CD4-positive, alpha-beta T cell treated with Interleukin-15 for 4 hours (primary cell): ENCODE measurements at places on chromosomes 3 and 15.

- DNase-seq: no peak
These were observed 33.1 kb upstream of the NAALADL2 start for GRCh38 chr3:174826069-174826468.

DNA sequence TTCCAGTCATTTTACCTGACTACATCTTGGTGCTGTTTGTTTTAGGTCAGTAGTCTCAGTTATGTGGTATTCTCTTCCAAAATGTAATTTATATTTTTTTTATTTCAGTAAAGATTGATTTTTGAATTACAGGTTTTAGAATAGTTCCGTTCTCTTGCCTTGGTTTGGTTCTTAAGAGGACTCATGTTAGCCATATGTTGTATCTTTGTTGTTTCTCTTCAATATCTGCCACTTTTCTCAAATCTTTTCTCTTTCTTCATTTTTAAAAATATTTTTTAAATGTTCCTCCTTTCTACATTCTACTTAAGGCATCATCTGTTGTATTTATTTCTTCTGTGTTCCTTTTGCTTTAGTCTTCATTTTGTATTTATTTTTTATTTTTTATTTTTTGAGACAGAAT, 5.6 kb upstream of the UBL7 start:
- no peak for DNase-seq

- DNase-seq: no peak
These were observed 1.6 kb downstream of the IL12A start for GRCh38 chr3:159989973-159990846.

GRCh38 chr15:72685925-72686794, at the start of the genes BBS4 and HIGD2B:
Gene BBS4, plus strand, starts transcription at chr15:72686207. Its CDS starts 21 bp downstream, at chr15:72686228.
Gene HIGD2B, minus strand, starts transcription at chr15:72686182. Its CDS starts 9,808 bp downstream, at chr15:72676374.
- peak; percentile 84 for DNase-seq

- no peak for DNase-seq
These were observed 104.0 kb upstream of the ATP10A start for GRCh38 chr15:25967116-25967515.

- DNase-seq: no peak
These were observed 84.2 kb downstream of the COL6A5 start for GRCh38 chr3:130429713-130430023.

DNA sequence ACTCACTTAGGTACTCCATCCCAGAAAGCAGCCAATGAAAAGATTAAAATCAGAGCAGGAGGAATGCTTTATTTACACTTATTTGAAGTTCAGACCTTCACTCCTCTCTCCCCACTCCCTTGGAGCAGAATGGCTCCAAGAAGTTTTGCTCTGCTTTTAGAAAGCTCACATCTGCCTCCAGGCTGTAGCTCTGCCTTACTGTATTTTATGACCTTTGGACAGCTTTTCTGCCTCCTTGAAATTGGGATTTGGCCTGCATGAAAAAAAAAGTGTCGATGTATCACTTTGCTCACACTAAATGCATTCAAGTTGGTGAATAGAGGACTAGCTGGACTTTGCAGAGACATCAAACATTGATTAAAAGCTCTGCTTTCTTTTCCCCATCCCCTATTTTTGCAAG, 95.3 kb downstream of the SLC9A9 start:
- no peak for DNase-seq

- peak; percentile 2 for DNase-seq
These were observed 1.2 kb upstream of the ABHD17C start for GRCh38 chr15:80693682-80694610.

GRCh38 chr15:101500865-101501551, 11.5 kb upstream of the PCSK6 start:
- no peak for DNase-seq

DNA sequence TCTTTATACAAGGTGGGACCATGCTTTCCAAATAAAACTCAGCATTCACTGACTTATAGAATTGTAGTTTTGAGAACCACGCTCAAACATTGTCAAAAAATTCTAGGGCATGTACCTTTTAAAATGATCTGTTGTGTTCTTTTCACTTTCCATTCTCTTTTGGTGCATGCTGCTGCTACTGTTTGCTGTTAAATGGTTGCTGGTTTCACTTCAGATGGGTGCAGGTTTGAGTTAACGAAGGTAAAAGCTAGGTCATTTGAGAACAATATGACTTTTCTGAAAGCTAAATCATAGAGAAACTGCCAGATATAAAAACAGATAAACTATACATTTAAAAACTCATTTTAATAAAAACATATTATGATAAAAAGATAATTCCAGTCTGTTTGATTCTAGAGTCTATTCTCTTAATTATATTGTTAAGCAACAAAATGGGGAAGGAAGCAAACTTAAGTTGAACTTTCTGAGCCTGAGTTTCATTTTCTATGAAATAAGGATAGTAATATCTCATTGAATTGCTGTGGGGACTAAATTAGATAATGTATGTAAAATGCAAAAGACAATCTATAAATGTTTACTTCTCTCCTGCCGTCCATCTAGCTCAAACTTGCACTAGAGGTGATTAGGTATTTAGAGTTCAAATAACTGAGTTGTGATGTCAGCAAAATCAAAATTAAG, 82.4 kb downstream of the OXSM start:
- DNase-seq: no peak

DNA sequence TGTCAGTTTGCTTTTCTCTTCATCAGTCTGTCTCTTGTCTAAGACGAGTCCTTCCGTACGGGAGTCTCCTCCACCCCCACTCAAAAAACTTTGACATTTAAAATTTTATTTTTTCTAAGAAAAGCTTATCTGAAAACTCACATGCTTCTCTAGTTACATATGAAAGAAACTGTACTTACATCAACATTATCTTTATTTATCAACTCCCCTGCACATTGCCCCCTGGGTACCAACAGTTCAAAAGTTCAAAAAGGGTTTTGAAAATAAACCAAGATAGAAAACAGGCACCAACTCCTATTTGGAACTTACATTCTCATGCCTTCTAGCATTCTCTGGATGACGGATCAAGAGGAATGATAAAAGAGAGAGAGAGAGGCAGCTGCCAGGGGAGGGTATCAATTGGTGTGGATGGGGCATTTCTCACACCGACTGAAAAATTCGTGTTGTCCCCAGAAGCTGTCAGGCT, 182.5 kb downstream of the FOXP1 start:
- no peak for DNase-seq

GRCh38 chr3:112333381-112334317, 693 bp downstream of the CD200 start:
- no peak for DNase-seq

GRCh38 chr3:66378256-66378655, 122.6 kb downstream of the LRIG1 start:
- peak; percentile 43 for DNase-seq

DNA sequence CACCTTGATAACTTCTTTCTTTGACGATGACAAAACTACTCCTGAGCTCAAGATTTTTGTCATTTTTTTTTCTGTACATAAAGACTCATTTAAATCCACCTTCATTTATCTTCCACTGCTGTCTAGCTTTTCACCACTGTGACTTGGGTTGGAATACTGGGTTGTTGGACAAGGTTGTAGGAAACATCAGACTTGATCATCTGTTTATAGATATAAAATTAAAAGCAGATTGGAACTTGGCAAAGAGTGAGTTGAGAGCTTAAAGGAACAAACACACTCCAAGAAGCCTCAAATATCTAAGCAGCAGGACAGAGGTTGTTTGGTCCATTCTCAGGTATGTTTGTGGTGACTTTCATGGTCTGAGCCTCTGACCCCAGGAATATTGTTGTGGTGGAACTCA, 141.7 kb upstream of the NDN start:
- DNase-seq: no peak

- no peak for DNase-seq
These were observed 312.8 kb downstream of the ZPLD1 start for GRCh38 chr3:102747611-102748010.

DNA sequence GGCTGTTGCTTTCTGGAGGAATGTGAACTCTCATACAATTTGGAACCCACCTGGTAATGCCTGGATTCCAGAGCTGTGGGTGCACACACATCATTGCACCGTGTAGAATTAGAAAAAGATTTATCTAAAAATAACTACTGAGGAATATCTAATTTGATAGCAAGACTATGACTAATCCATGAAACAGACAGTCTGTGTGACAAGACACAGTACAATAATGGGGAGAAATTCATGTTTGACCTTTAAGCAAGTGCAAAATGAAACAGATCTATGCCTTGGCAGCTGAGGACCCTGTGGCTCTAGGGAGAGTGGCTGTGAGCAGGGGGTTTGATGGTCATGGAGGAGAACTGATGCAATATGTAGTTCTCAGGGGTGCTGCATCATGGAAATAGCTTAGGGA, 7.9 kb upstream of the DOCK3 start:
- DNase-seq: no peak

GRCh38 chr15:31283043-31283442, 43.6 kb upstream of the KLF13 start:
- DNase-seq: no peak

DNA sequence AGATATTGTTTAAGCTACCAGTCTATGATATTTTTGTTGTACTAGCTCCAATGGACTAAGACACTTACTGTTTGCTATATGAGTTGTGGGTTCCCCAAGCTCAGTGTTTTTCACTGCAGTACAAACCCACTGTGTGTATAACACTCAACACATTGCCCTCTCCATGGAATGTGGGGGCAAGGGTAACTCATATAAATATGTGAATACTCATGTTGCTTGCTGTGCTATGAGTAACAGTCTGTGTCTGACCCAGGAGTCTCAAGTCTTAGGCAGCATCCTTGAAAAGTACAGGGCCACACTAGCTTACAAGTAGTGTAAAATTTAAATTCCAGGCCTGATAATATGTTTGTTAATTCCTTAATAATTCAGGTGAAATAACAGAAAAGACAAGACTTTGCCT, 22.5 kb upstream of the CNTN3 start:
- no peak for DNase-seq

DNA sequence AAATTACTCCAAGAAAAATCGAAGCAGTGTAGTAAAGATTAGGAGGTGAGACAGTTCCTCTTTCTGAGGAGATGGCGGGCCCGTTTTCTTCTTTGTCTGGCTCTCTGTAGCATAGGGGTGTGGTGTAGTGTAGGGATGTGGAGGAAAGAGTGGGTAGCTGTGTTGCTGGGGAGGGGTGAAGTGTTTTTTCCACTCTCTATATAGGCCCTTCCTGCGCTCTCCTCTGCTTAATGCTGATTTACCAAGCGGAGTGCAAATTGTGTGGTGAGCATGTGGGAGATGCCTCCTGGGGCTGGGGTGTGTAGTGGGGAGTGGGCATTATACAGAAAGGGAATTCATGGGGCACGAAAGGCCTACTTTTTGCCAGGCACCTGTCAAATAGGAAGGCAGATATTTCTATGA, 94.9 kb downstream of the ST6GAL1 start:
- peak; percentile 51 for DNase-seq

DNA sequence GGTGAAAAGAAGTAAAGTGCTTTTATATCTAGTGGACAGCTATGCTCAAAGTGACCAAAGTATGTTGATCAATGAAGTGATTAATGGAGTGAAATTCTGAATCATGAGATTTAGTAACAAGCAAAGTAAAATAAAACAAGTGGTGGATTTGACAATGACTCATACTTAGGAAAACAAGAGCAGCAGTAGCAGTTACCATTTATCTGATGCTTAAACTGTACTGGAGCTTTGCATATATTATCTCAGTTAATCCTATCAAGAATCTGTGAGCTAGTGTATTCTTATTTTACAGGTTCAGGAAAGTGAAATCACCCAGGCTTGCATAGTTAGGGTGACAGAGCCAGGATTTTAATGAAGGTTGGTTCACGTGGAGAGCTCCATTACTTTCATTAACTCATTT, 50.6 kb upstream of the SPATA16 start:
- DNase-seq: no peak

DNA sequence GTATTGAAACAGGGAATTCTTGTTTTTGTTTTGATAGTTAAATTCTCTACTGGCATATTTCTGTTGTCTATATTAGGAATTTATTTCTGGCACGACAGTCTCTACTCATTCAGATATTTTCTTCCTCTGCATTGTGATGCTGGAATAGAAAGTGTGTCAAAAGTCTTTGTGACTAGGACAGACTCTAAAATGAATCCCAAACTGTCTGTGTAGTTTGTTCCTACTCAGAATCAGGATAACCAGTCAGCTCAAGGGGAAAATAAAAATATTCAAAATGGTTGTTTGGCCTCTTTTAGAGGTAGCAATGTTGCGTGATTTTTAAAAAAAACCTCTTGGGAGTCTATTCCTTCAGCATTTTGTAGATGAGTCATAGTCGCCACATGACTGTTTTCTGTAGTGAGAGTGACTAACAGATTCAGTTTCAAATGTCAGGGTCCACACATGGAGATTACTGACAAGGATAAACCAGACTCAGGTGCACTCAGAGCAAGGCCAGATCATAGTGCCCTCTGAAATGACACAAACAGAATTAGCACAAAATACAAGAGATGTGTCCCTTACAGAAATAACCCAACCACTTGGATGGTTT, 13.1 kb downstream of the SLC7A14 start:
- no peak for DNase-seq

DNA sequence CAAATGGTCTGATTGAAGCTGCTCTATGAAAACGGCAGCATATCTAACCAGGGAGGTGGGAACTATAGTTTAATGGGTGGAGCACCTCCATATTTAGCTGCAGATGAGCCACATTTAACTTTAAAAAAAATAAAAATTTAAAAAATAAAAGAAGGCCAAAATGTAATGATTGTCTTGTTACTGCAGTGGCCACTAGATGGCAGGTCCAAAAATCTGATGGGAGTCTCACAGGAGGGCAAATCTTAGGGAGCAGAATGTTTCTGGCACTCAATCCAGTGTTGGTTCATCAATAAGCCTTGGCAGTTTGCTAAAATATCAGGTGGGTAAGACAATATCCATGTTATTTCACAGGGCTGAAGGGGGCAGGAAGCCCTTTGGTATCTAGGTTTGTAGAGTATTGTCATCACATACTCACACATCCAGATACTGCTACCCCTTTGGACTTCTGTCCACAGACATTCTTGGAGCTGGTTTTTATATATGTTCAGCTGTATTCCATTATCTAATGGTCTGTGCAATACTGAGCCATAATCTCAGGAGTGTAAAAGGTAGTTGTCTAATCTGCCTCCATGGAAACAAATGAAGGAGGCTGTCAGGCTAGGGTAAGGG, 233.3 kb downstream of the TIGIT start:
- no peak for DNase-seq

- DNase-seq: peak; percentile 49
These were observed 1.7 kb downstream of the PKM start for GRCh38 chr15:72229076-72229946.

- DNase-seq: no peak
These were observed 67.8 kb downstream of the NSUN3 start for GRCh38 chr3:94130690-94131089.

- no peak for DNase-seq
These were observed 39.2 kb upstream of the SEMA4B start for GRCh38 chr15:90161950-90162361.

DNA sequence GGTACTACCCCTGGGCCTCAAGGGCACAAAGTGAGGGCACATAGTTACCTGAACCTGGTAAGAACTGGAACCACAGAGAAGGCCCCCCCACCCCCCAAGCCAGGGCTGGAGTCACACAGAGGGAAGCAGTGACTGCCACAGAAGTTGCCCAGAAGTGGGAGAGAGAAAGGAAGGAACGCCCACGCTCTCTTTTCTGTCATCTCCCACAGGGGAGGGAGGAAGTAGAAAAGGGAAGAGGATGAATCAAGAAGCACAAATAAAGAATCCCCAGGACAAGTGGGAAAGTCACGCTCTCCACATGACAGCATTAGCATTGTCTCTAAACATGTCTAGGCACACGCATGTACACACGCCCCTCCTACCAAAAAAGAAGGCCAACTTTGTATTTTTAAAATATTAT, 114.7 kb upstream of the FRMD4B start:
- DNase-seq: no peak
